ENCODE measurements at places on chromosomes 5 and 9.

GRCh38 chr5:131767891-131768290, 28.9 kb downstream of the FNIP1 start:
- no peak for DNase-seq

- DNase-seq = no peak
Measured at GRCh38 chr9:124871156-124871561, 9.2 kb downstream of the ARPC5L start.

- DNase-seq = no peak
Measured at GRCh38 chr9:128393970-128394369, 22.8 kb downstream of the URM1 start.

DNA sequence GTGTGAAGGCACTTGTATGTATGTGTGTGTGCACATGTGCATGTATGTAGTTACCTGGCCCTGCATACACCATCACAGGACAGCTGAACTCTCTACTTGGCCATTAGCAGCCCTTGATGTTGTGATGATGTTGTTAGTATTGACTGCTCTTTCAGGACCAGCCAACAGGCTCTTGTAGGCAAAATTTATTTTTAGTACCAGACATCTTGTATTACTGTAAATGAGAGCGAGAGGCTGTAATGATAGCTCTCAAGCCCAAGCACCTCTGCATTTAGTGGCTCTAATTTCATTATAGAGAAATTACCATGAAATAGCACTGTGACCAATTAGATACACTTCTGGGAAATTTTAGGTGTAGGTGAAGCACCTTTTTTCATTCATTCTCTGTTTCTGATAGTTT, 158.0 kb downstream of the SMARCA2 start:
- no peak for DNase-seq

GRCh38 chr9:81182431-81182830, 506.9 kb downstream of the TLE1 start:
- DNase-seq = no peak

GRCh38 chr9:91211919-91212318, 149.8 kb downstream of the AUH start:
- no peak for DNase-seq

DNA sequence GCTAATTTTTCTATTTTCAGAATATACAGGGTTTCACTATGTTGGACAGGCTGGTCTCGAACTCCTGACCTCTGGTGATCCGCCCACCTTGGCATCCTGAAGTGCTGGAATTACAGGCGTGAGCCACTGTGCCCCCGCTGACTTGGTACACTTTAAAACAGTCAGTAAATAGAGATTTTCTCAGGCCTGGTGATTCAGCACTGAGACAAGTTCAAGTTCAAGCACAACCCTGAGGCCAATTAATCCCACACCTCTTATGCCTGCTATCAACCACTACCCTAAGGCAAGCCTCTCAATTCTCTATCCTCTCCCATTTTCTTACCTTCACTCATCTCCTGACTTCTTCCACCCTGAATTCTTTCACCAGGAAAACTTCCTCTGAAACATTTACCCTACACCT, 18.9 kb downstream of the MUSK start:
- no peak for DNase-seq

All from caudate nucleus (tissue), 63 donors.